ENCODE measurements at places on chromosomes 6 and 20. TPM values are rescaled to one million over a fixed set of nuclear protein-coding genes. Genes with fewer than 3 reads are reported as not detected.

The NKAPL gene
- not detected for total RNA-seq

The SLC4A11 gene
- total RNA-seq = 15.1 TPM

The HLA-G gene
- not detected for total RNA-seq

The MAP7 gene
- 22.9 TPM for total RNA-seq

The CTAGE9 gene
- total RNA-seq = not detected

The ENPP4 gene
- 0.23 TPM for total RNA-seq

The AKAP7 gene
- 2.8 TPM for total RNA-seq

The PGC gene
- 0.08 TPM for total RNA-seq

The CPNE5 gene
- total RNA-seq = 0.16 TPM

The C6orf141 gene
- 10.1 TPM for total RNA-seq

The AVP gene
- total RNA-seq = not detected

The ZSCAN26 gene
- 4.5 TPM for total RNA-seq

The USP49 gene
- total RNA-seq = 1.1 TPM

The SPO11 gene
- not detected for total RNA-seq

The TXLNB gene
- not detected for total RNA-seq

The CALHM6 gene
- total RNA-seq = not detected

The HNF4A gene
- 18.8 TPM for total RNA-seq

The AK9 gene
- 0.99 TPM for total RNA-seq

The SOX4 gene
- 9.8 TPM for total RNA-seq

The SLC17A1 gene
- not detected for total RNA-seq

The TMC2 gene
- total RNA-seq = not detected

The FAM229B gene
- total RNA-seq = 11.1 TPM

The IRF4 gene
- 0.25 TPM for total RNA-seq

The WFDC10B gene
- not detected for total RNA-seq

The TBX18 gene
- total RNA-seq = 23.9 TPM

The RBPJL gene
- not detected for total RNA-seq

The CDSN gene
- total RNA-seq = not detected

The FERMT1 gene
- total RNA-seq = 14.7 TPM

The GGT7 gene
- 8.0 TPM for total RNA-seq

The GCLC gene
- total RNA-seq = 103 TPM

The CCM2L gene
- 0.68 TPM for total RNA-seq

The CTNNBL1 gene
- 63.8 TPM for total RNA-seq

The ECT2L gene
- not detected for total RNA-seq

The PACSIN1 gene
- 0.05 TPM for total RNA-seq

The DDO gene
- 0.16 TPM for total RNA-seq

The SLC26A8 gene
- 0.10 TPM for total RNA-seq

The CNPY3 gene
- 36.4 TPM for total RNA-seq

The ZNF451 gene
- total RNA-seq = 10.6 TPM

The XKR7 gene
- total RNA-seq = 0.01 TPM

The SIRPB1 gene
- total RNA-seq = 0.43 TPM

The SLC22A2 gene
- 0.05 TPM for total RNA-seq

The MROH8 gene
- total RNA-seq = 1.3 TPM

The FOXP4 gene
- 20.2 TPM for total RNA-seq

The HSPA1L gene
- 2.0 TPM for total RNA-seq

The KIAA1755 gene
- 0.21 TPM for total RNA-seq

Data from A549 treated with Hydrocortisone at 1 μM for 4 hours (cell line).